MV-4-11 (cell line): ENCODE measurements at places on chromosomes 1 and 21.

- no peak for DNase-seq
Observed at GRCh38 chr21:30337276-30337744, at the start of gene KRTAP27-1. TSS of gene KRTAP27-1 (minus strand) at chr21:30337694. CDS start at chr21:30337668, 26 bp downstream.

DNA sequence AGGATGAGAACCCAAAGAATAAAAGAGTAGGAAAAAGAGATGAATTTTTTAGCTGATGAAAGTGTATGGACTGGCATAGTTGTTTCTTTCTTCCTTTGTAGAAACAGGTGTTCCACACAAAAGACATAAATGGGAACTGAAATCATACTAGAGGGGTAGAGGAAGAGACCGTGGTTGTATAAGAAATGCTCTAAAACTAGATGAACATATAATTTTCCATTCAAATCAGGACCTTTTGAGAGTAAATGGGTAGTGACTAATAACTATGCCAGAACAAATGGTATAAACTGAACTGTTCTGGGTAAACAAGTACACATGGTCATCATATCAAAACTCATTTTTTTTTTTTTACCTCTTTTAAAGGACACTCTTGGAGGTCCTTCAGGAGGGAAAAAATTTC lies 344.2 kb downstream of the VAV3 start:
- no peak for DNase-seq

DNA sequence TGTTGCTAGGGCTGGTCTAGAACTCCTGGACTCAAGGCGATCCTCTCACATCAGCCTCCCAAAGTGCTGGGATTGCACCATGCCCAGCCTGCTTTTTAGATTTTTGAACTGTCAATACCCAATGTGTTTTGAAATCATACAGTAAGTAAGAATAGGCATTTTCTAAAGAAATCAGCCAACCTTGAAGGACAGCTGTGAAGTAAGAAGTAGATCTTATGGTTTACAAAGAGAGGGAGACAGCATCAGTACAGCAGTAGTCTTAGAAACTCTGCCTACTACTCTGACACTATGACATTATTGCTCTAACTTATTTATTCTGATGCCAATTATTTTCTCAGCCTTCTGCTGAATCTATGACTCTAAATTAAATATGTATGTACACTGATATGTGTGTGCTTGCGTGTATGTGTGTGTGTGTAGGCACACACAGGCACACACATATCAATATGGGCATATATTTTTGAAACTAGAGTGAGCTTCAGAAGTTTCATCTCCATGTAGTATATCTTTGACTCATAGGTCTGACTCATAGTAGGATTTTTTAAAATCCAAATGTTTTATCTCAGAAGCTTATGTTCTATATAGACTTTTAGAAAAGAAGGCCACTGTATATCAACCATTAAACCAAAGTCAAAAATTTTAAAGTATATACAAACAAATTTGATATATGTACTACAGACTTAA lies 140.4 kb downstream of the COL24A1 start:
- no peak for DNase-seq

DNA sequence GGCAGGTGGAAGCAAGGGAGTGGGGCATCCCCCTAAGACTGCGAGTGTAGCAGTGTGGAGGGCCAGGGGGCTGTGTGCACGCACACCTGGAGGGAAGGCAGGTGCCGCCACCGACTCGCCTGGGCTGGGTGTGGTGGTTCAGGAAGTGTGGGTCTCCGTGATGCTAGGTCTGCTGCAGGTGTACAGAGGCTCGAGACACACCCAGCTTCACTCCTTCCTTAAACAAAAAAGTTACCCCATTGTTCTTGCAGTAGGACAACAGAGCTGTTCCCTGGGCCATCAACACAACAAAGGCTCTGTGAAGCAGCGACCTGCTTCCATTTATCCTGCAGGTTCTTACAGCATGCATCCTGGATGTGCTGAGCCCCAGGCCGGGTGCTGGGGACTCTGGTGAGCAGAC lies 100.4 kb upstream of the TMEM51 start:
- no peak for DNase-seq

GRCh38 chr1:9075022-9075421 lies 5.6 kb upstream of the SLC2A5 start:
- DNase-seq = peak; percentile 60

DNA sequence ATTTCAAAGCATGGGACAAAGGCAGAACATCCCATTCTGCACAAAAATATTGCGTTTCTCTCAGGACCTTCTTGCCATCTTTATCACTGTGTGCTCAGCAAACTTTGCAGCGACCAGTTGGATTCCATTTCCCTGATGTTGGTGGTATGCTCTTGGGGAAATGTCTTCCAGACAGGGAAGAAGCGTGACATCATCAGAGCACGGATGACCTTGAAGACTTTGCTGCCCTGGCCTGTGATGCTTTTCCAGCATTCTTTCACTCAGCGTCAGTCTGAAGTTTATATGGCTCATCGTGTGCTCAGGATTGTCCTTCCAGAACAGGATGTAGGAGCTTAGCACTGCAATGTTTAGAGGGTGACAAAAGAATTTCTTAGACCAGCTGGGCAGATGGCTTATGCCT lies 131.4 kb upstream of the F3 start:
- no peak for DNase-seq

DNA sequence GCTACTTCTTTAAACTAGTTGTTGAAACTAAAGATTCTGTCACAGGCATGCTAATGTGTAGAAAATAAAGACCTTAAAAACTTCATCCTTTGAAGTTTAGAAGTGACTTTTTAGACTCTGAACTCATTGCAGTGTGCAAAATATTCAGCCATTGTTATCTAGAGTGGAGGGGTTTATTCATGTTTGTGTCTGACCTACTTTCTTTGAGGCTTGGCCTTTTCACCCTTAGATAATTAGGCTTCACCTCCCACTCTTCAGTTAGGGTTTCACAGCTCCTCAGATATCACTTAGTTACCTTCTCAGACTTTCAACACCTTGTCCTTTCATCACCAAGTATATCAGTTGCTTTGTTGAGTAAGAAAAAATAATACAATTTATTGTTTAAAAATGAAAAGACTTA lies 75.9 kb downstream of the IVNS1ABP start:
- no peak for DNase-seq

DNA sequence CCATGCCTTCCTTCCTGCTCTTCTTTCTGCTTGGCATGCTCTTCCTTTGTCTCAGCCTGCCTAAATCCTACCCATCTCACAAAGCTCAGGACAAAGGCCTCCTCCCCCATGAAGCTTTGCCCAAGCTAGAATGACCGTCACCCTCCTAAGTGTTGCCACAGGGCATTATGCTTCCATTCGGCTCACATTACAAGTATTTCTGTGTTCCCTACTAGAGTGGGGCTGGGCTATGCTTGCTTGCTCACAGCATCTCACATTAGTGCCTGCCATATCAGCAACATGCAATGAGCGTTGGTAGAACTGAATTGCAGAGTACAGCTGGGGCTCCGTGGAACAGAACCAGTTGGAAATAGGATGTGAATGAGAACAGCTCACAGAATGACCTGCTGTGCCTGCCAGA lies 82.8 kb downstream of the CD58 start:
- DNase-seq = no peak

- DNase-seq = no peak
Observed at GRCh38 chr1:22918644-22919043, 54.0 kb downstream of the LACTBL1 start.

GRCh38 chr1:15786581-15786980 lies 20.9 kb downstream of the UQCRHL start:
- no peak for DNase-seq

GRCh38 chr1:150072959-150073358 lies 5.4 kb downstream of the VPS45 start:
- DNase-seq = peak; percentile 40

GRCh38 chr1:5296557-5297179 lies 642.3 kb downstream of the AJAP1 start:
- no peak for DNase-seq

GRCh38 chr1:104248385-104248784 lies 498.7 kb downstream of the AMY1C start:
- no peak for DNase-seq

GRCh38 chr1:182629499-182630096 lies 25.4 kb upstream of the RGS16 start:
- DNase-seq = peak; percentile 24

GRCh38 chr21:36320421-36321324 lies 676 bp downstream of the MORC3 start:
- DNase-seq = peak; percentile 54

GRCh38 chr1:59017501-59018231 lies 233.8 kb upstream of the JUN start:
- peak; percentile 38 for DNase-seq

- no peak for DNase-seq
Observed at GRCh38 chr1:150558761-150559655, 9.8 kb downstream of the ADAMTSL4 start.

GRCh38 chr1:83086346-83086745 lies 912.6 kb downstream of the TTLL7 start:
- DNase-seq = no peak

DNA sequence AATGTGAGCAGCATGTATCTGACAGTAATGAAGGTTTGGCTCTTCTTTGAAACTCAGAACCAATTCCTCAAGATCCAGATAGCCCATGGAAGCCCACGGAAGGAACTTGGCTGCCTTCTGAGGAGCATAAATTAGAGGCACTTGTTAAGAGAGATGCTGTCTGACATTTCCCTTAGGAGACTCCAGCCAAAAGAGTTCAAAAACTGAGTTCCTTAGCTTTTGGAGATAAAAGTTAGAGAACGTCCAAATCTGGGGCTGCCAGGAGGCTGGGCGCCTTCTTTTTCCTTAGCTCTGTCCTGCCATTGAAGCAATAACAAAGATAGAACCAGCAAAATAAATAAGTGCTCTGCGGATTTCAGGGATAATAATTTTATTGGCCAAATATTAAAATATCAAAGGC lies 439.6 kb upstream of the USP24 start:
- no peak for DNase-seq

DNA sequence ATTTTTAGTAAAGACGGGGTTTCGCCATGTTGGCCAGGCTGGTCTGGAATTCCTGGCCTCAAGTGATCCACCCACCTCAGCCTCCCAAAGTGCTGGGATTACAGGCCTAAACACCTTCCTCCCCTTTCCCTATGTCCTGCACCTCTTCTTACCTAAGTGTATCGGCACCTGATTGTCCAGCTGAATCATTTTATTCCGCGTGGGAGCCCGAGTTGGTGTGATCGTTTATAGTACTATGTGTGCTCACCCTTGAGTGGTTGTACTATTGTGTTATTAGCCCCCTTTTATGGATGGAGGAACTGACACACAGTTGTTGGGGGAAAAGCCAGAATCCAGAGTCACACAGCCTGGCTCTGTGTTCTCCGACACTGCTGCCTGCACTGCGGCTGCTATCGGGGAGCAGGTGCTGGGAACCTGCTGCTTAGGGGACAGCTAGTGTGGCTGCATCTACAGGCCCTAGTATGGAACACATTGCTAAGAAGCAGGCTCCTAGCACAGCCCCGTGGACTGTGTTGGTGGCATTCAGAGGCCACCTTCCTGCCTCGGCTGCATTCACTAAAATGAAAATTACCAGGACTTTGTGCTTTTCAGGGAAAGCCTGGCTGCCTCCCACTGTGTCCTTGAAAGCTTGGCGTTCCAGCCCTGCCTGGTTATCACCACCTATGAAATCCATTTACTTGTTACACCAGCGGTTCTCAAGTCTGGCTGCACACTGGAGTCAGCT lies 21.6 kb downstream of the ENO1 start:
- no peak for DNase-seq

DNA sequence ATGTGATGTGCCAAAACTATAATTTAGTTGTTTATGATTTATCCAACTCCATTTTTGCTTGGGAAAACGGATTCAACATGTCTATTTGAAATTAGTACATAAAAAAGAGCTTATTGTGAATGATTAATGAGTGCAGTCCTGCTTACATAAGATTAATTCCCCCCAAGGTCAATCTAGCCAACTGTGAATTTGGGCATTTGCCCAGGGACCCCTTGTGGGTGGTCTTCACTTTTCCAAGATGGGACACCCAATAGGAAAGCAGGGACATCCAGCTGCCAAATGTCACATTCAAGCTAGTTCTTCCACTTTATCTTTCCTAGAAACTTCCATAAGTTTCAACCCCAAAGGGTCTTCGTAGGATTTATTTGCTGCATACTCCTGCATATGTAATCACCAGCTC lies 362.4 kb upstream of the PKN2 start:
- DNase-seq = no peak

DNA sequence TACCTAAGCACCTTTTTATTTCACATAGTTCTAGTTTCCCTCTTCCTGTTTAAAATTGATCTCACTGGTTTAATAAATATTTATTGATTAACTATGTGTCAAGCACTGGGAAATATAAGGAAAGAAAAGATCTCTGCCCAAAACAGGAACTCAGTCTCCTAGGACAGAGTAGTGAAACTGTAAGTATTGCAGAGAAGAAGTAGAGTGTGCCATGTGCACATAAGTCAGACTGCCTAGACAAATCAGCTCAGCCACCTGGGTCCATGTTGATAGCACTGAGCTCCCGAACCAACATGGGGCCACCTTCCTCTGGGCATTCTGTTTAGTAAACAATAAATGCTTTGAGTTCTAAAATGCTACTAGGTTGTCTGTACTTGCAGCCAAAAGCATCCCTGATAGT lies 9.8 kb upstream of the SSX2IP start:
- peak; percentile 79 for DNase-seq

- DNase-seq = no peak
Observed at GRCh38 chr1:109225711-109226445, 12.2 kb downstream of the SARS1 start.

- no peak for DNase-seq
Observed at GRCh38 chr1:203424861-203425662, 50.5 kb upstream of the PRELP start.

DNA sequence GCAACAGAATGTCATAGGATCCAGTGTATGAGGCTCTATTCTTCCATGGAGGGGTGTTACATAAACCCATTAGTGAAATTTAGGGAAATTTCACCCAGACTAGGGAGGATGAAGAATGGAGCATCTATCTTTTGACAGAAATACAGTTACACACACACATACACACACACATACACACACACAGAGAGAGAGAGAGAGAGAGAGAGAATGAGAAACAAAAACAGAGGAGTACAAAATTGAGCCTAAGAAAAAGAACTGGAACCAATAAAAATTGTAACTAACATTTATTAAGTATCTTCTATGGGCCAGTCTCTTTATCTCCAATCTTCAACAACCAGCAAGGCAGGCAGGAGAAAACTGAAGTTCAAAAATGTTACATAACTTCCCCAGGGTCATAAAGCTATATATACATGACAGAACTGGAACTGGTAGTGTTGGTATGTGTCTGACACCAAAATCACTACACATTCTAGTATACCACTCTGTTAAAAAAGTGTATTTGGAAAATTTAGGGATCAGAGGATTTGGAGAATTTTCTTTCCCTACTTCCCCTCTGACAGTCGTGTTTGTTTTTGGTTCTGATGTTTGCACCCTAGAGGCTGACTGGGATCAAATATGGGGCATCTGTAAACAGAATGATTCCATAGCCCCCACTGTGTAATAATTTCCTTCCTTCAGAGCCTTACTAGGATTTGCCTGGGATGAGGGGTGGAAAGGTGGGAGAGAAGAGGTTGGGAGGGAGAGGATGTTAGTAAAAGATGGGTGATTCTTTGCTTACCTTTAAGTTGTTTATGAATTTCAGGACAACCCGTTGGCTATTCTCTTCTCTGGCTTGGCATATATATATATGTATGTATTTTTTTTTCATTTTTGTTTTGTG lies 1.0 kb upstream of the ZFYVE9 start:
- peak; percentile 51 for DNase-seq

- DNase-seq = no peak
Observed at GRCh38 chr1:6198646-6199297, 623 bp downstream of the RPL22 start.
